IgD-negative memory B cell (primary cell): ENCODE measurements at places on chromosomes 3 and 15. TPM values are rescaled to one million over a fixed set of nuclear protein-coding genes. Genes with fewer than 3 reads are reported as not detected.

Gene C3orf33
- 2.1 TPM for polyA plus RNA-seq

Gene ST6GAL1
- 257 TPM for polyA plus RNA-seq

Gene HHATL
- not detected for polyA plus RNA-seq

Gene IL12A
- polyA plus RNA-seq = 3.5 TPM

Gene ASB14
- 0.53 TPM for polyA plus RNA-seq

Gene SCAANT1
- not detected for polyA plus RNA-seq

Gene TGM4
- polyA plus RNA-seq = 0.06 TPM

Gene ECT2
- 4.2 TPM for polyA plus RNA-seq

Gene IGDCC3
- polyA plus RNA-seq = not detected

Gene KNG1
- polyA plus RNA-seq = not detected

Gene CORO2B
- polyA plus RNA-seq = 0.94 TPM

Gene CD200
- polyA plus RNA-seq = 40.9 TPM

Gene NMNAT3
- polyA plus RNA-seq = 0.89 TPM

Gene PP2D1
- 0.64 TPM for polyA plus RNA-seq

Gene HTR3E
- not detected for polyA plus RNA-seq

Gene CCDC9B
- polyA plus RNA-seq = 0.11 TPM

Gene ISLR2
- polyA plus RNA-seq = not detected

Gene TFRC
- polyA plus RNA-seq = 34.9 TPM

Gene PIGBOS1
- polyA plus RNA-seq = 36.0 TPM

Gene IL5RA
- 2.8 TPM for polyA plus RNA-seq

Gene PTH1R
- polyA plus RNA-seq = not detected

Gene CFAP44
- 0.34 TPM for polyA plus RNA-seq
